ENCODE measurements at places on chromosomes 4 and X. TPM values are rescaled to one million over a fixed set of nuclear protein-coding genes. Genes with fewer than 3 reads are reported as not detected.

The ASB9 gene
- not detected for total RNA-seq

The PNMA5 gene
- not detected for total RNA-seq

The FGFBP2 gene
- 4.8 TPM for total RNA-seq

The TRIM61 gene
- 3.1 TPM for total RNA-seq

The LEF1 gene
- total RNA-seq: 133 TPM

The AWAT2 gene
- total RNA-seq: not detected

The UGT2B10 gene
- total RNA-seq: not detected

The SLC16A2 gene
- total RNA-seq: 0.08 TPM

DNA sequence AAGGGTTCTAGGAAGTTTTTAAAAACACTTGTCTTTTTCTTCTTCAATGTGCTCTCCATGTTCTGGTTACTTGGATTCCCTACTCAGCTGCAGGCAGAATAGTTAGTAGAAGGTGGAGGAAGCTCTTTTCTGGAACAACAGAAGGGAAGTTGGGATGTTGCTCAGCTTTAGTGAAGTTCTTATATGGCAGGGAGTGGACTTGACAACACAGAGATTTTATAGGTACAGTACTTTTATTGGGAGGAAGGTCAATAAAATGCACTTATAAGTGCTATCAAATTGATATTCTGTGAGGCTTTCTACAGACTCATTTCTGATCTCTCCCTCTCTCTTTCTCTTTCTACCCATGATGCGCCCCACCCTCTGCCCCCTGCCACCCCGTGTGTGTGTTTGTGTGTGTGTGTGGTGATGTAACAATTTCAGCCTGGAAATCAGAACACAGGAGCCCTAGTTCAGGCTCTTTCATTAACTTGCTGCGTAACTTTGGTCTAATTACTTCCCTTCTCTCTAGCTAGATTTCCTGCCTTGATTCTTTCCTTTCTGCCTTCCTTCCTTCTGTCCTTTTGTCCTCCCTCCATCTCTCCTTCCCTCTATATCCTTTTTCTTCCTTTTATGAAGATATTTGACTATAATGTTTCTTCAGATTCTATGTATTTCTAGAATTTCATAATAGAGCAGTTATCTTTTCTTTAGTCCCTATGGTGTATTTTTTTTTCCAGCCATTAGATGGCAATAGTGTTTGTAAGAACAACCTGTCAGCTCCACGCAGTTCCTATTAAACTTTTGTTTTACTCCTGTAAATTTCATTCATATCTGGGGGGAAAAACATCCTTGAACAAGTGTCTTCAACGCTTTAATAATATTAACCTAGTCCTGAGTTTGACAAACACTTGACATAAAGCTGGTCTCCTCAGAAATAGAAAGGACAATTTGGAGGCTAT, 37.1 kb downstream of the HEPH start:
- peaks cover 9% of the 10 kb centered on the region for H3K27me3 ChIP-seq
- no peak overlapping the region for H3K27ac ChIP-seq
- no peaks in the 10 kb centered on the region for H3K36me3 ChIP-seq
- H3K4me3 ChIP-seq: no peak overlapping the region

DNA sequence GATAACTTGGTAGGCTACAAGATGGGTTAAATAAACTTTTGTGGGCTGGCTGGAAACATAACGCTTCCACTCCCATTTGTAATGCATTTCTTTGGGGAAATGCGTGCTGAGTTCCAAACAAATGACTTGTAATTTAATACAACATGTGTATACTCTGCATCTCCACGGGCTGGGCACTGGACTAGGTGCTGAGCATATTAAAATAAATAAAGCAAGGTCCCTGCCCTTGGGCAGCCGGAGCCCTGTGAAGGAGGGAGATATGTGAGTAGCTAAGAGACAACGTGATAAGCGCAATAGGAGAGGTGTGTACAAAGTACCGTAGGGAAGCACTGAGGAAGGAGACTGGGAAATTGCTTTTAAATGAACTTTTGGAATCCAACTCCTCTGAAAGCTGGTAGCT, 147.2 kb upstream of the RBPJ start:
- peak overlapping the region; percentile 53 for H3K27ac ChIP-seq
- DNase-seq: no peak
- H3K4me1 ChIP-seq: peaks cover 44% of the 10 kb centered on the region
- H3K36me3 ChIP-seq: no peaks in the 10 kb centered on the region

DNA sequence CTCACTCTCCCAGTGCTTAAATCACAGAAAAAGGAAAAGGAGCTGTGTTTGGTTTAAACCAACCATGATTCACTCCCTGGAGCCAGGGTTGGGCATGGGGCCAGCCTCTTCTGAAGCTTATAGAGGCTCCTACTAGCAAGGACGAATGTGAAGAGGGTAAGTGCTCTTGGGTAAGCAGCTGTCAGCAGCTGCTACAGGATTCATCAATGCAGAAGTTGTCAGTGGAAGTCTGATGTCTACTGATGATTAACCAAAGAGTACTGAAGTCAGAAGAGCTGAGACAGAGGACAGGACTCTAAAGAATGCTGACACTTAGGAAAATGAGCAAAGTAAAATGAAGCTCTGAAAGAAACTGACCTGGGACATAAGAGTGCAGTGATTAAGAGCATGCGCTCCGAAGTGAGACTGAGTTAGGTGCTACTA, 32.7 kb upstream of the JADE1 start:
- no peaks in the 10 kb centered on the region for H3K36me3 ChIP-seq
- H3K4me1 ChIP-seq: no peaks in the 10 kb centered on the region
- no peaks in the 10 kb centered on the region for H3K27me3 ChIP-seq
- no peak overlapping the region for H3K4me3 ChIP-seq
- no peak for DNase-seq
- H3K27ac ChIP-seq: no peak overlapping the region

DNA sequence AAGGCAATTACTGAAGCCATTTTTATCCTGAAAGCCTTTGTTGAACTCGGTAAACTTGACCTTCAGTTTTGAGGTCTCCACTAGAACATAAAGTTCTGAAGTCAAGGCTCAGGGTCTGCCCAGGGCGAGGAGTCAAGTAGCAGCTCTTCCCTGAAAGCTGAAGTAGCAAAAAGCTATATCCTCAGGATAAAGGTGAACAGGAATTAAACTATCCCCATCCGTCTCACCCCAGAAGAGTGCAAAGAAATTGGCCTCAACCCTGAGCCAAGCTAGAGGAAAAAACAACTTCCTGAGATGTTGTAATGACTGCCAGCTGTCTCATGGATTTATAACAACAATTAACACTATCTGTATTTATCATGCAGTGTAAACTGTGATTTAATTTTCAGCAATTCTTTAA, 590.8 kb downstream of the SPRY1 start:
- no peaks in the 10 kb centered on the region for H3K4me1 ChIP-seq
- no peak for DNase-seq
- no peaks in the 10 kb centered on the region for H3K36me3 ChIP-seq
- H3K27me3 ChIP-seq: no peaks in the 10 kb centered on the region

- no peak overlapping the region for H3K4me3 ChIP-seq
- peaks cover 10% of the 10 kb centered on the region for H3K36me3 ChIP-seq
- H3K27ac ChIP-seq: peak overlapping the region; percentile 77
- peaks cover 16% of the 10 kb centered on the region for H3K4me1 ChIP-seq
- H3K27me3 ChIP-seq: peaks cover 82% of the 10 kb centered on the region
Measured at GRCh38 chr4:173528378-173529321, 1.4 kb downstream of the HAND2 start.

DNA sequence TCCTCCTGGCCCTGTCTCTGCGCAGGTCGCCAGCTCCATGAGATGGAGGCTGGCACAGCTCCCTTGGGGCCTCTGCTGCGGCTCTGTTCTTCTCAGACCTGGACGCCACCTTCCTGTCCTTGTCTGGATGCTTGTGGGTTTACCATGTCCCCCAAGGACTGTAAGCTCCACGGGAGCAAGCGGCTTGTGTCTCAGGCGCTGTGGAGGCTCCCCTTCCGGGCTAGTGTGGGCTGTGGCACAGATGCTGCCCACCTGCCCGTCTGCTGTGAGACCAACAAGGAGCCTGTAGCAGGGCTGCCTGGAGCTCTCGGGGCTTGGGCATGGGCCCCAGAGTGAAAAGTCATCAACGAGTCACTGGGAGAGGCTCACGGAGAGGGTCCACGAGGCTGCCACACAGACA, 25.2 kb downstream of the NAT8L start:
- H3K36me3 ChIP-seq: no peaks in the 10 kb centered on the region
- DNase-seq: no peak
- peaks cover 11% of the 10 kb centered on the region for H3K27me3 ChIP-seq
- no peaks in the 10 kb centered on the region for H3K4me1 ChIP-seq
- H3K27ac ChIP-seq: no peak overlapping the region

DNA sequence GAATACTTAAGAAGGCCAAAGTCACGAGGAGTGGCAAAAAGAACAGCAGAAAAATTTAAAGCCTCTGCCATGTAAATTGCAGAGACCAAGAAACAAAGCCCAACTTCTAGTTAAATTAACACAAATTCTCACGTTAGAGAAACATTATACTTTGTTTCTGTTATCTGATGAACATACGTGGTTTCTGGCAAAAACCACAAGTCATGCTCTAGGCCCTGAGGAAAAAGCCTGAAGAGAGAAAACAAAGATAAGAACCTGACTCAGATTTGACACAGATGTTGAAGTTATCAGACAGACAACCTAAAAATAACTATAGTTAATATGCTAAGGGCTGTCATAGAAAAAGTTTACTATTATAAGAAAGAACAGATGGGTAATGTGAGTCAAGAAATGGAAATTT, 149.1 kb upstream of the PCDH10 start:
- no peaks in the 10 kb centered on the region for H3K27me3 ChIP-seq
- no peaks in the 10 kb centered on the region for H3K36me3 ChIP-seq
- no peak overlapping the region for H3K4me3 ChIP-seq
- H3K4me1 ChIP-seq: no peaks in the 10 kb centered on the region
- H3K27ac ChIP-seq: no peak overlapping the region

DNA sequence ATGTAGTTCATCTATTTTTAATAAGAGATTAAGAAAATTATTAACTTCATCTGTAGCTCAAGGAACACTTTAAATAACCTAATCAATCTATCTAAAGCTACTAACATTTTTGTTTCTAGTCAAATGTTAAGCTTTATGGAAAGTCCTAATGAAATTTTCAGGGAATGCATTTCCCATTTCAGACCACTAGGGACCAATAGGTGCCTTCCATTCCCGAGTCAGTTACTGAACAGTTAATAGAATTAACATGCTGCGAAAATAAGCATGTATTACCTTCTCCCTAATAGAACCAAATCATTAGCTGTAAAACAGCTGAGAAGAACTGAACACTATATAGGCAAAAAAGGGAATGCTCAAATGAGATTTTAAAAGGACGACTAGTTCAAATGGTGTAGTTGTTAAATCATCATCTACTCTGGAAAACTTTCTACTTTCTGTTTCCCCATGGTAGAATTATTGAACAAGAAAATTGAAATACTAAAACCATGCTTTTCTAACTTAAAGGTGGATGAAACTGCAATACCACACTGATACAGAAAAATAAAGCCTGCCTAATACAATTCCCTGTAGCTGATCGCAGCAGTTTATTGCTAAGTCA, 22.5 kb downstream of the STX18 start:
- H3K27me3 ChIP-seq: no peaks in the 10 kb centered on the region
- no peak overlapping the region for H3K27ac ChIP-seq
- DNase-seq: no peak
- H3K4me1 ChIP-seq: peaks cover 4% of the 10 kb centered on the region
- peaks cover 3% of the 10 kb centered on the region for H3K36me3 ChIP-seq
- no peak overlapping the region for H3K4me3 ChIP-seq

GRCh38 chr4:84730375-84730774, 147.4 kb downstream of the CDS1 start:
- H3K27me3 ChIP-seq: peaks cover 3% of the 10 kb centered on the region
- H3K4me1 ChIP-seq: no peaks in the 10 kb centered on the region
- DNase-seq: no peak
- no peak overlapping the region for H3K27ac ChIP-seq
- no peaks in the 10 kb centered on the region for H3K36me3 ChIP-seq

All from activated T-helper 1 cell treated with anti-CD3 and anti-CD28 coated beads, Interleukin-12 subunit alpha, Interleukin-12 subunit beta, Interleukin-2, Interleukin-4 antibody, amounts not matched to agents 30 ng/mL and 10 ng/mL and 1 ng/mL, durations not matched to agents 14 hours and 24 hours and 36 hours (primary cell).